ENCODE measurements at places on chromosomes 5 and 9.

DNA sequence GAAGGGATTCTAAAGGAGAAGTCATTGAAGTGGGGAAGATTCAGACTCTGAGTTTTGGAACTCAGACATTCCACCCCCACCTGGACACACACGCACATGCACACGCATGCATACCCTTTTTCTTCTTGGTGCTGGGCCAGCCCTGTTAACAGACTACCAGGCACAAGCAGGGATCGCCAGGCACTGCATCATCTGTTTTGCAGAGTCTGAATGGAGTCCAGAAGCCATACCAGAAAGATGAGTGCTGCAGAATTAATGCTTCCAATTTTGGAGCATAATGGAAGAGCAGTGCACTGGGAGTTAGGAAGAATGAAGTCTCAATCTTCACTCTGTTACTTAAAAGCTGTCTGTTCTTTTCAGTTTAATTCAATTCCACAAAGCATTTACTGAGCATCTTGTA, 95.5 kb downstream of the PDE8B start:
- DNase-seq: no peak

GRCh38 chr5:121890297-121890858, 38.7 kb downstream of the FTMT start:
- no peak for DNase-seq

DNA sequence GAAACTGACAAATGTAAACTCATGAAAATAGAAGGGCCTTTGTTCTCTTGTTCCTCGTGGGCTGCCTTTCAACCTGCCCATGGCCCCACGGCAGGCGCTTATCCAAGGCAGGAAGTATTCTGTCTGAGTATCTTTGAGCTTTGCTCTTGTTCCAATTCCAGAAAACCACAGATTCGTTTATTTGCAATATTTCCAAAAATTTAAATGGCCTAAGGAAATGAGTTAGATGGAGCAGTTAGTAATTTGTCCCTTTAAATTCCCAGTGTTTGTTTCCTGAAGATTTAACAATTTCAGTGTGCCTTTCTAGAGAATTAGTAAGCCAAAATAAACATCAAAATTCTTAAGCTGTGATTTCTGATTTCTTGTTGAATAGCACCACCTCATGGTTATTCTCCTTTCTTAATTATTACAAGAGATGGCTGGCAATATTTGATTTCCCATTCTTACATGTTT, 299.4 kb upstream of the RASA1 start:
- DNase-seq: peak; percentile 21

DNA sequence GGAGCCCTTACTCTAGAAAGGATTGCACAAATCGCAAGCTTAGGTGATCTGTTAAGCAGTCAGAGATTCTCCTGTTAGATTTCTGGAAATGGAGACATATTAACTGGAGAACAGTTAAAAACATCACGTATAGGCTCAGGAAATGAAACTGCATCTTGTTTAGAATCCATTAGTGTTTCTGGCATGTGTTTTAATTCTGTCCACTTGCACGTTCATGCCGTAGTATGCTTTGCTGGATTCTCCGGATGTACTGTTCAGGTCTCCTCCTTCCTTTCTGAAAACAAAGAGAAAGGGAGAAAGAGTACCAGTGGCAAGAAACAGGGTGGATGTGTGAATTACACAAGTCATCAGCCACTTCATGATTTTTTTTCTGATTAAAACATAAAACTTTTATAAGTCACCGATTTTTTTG, 2.5 kb upstream of the RGMB start:
- DNase-seq: no peak

DNA sequence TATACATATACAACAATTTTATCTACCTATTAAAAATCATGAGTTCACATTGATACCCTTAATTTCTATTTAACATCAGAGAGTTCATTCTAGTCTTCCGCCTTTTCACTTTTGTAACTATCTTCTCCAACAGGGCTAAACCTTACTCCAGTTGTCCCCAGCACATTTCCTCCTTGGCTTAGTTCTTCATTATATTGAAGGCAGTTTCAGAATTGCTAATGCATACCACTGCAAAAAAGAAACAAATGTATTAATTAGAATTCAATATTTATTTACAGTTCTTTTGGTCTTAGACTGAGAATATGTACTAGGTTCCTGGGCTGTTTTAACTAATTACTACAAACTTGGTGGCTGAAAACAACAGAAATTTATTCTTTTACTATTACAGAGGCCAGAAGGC, 132.5 kb downstream of the WDR70 start:
- DNase-seq: no peak

GRCh38 chr9:103990311-103990710, 103.8 kb upstream of the SMC2 start:
- DNase-seq: no peak

DNA sequence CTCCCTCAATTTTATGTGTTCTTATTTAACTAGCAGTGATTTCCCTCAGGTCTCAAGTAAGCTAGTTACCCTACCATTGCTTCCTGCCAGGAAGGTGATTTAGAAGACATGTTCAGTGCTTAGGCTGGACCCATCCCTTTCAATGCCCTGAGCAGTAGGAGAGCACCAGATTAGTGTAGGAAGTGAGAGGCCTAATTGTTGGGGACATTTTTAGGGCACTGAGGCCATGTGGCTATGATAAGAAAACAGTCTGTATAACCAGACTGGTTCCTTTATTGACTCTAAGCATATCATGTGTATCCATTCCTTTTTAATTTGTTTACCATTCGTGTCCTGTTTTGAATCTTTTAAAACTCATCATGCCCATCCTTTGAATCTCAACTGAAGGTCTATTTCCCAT, 312.3 kb upstream of the PRR16 start:
- no peak for DNase-seq

DNA sequence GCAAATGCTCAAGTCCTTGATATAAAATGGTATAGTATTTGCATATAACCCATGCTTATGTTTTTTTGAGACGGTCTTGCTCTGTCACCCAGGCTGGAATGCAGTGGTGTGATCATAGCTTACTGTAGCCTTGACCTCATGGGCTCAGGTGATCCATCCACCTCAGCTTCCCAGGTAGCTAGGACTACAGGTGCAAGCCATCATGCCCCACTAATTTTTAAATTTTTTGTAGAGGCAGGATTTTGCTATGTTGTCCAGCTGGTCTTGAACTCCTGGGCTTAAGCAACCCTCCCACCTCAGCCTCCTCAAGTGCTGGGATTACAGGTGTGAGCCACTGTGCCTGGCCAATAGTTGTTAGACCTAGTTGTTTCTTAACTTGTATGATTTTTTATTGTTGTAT, 17.3 kb downstream of the SLC36A3 start:
- no peak for DNase-seq

GRCh38 chr9:6414247-6414641, 1.2 kb downstream of the UHRF2 start:
- no peak for DNase-seq

GRCh38 chr5:42993516-42994245, 46.4 kb downstream of the ANXA2R start:
- no peak for DNase-seq

DNA sequence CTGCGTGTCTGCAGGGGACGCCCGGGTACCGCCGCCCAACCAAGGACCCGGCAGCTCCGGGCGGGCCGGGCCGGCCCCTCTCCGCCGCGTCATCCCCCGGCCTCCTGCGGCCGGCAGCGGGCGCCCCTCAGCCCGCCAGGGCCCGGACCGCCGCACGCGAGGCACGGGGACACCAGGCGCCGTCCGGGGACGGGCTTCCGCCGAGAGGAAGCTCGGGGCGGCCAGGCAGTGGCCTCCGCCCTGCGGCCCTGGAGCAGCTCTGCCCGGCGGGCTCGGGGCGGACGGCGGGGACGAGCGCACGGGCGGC, 373 bp downstream of the FBXW5 start:
- DNase-seq: no peak

DNA sequence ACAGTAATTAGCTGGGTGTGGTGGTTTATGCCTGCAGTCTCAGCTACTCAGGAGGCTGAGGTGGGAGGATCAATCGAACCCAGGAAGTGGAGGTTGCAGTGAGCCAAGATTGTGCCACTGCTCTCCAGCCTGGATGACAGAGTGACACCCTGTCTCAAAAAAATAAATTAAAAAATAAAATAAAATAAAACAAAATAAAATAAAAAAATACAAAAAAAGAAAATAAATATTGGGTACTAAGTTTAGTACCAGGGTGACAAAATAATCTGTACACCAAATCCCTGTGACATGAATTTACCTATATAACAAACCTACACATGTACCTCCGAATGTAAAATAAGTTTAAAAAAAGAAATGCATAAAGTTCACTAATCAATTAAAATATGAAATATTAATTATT, 666.0 kb upstream of the CDH18 start:
- no peak for DNase-seq

GRCh38 chr5:36575361-36575781, 31.0 kb upstream of the SLC1A3 start:
- DNase-seq: no peak

DNA sequence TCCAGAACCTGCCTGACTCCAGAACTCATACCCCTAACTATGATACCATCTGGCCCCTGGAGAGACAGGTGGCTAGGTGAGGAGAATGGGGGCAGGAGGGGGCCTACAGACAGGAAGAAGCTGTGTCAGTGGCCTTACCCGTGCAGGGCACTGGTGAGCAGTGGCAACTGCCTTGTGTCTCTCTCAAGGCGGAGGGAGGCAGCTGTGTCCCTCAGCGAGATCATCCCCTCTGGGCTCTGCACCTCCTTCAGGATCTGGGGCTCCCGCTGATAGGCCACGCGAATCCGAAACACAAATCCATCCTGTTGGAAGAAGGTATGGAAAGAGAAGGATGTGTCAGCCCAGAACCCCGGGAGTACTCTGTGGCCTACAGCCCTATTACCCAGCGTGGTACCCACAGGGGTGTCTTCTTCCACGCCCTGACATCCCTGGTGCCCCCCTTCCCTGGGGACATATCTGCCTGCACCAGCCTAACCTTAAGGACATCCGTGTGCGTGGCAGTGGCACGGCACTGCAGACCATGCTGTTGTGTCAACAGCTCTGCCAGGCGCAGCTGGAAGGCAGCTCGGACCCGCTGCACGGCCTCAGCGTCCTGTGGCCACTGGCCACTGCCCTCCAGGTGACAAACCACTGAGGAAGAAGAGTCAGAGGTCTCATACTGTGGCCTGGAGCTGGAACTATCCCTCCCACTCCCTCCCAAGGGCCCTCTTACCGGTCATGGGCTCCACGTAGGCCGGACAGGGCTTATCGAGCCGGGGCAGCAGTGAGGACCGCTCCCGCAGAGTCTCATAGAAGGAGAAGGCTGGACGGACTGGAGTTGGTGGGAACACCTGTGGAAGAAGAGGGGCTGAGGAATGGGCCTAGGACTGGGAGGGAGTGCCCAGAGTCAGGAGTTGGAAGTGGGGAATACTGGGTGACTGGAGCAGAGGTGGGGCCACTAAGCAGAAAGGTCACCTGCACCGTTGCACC, 7.8 kb downstream of the NOL6 start:
- no peak for DNase-seq

DNA sequence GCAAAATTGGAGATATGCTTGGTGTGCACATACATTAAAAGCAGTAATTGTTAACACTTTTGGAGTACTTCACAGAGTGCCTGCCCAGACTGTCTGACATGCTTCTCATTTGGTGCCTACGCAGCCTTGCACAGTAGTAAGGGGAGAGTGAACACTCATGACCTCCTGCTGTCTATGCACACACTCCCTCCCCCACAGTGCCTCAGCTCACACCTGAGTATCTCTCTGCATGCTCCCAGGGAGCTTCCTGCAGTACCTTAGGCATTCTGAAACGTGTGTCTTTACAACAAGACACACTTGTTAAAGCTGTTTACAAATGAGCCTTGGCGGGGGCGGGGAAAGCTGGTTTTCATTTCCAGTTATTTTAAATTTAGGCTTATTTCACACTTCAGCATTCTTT, 18.0 kb downstream of the MAP3K1 start:
- DNase-seq: no peak

DNA sequence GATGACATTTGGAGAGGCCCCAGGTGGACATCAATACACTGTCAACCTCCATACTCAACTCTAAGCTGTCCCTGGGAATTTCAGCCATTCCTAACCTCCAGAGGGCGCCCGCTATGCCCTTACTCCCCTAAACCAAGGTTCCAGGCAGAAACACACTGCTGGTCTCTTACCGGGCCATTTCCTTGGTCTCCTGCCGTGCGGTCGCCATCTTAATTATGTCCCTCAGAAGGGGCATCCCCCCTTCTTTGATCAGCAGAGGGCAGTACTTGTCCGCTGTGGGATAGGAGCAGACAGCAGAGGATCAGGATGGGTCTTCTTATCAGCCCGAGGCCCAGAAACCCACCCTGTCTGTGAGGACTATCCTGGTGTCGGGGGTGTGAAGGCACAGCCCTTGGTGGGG, 9.3 kb upstream of the ZDHHC12 start:
- DNase-seq: peak; percentile 56

DNA sequence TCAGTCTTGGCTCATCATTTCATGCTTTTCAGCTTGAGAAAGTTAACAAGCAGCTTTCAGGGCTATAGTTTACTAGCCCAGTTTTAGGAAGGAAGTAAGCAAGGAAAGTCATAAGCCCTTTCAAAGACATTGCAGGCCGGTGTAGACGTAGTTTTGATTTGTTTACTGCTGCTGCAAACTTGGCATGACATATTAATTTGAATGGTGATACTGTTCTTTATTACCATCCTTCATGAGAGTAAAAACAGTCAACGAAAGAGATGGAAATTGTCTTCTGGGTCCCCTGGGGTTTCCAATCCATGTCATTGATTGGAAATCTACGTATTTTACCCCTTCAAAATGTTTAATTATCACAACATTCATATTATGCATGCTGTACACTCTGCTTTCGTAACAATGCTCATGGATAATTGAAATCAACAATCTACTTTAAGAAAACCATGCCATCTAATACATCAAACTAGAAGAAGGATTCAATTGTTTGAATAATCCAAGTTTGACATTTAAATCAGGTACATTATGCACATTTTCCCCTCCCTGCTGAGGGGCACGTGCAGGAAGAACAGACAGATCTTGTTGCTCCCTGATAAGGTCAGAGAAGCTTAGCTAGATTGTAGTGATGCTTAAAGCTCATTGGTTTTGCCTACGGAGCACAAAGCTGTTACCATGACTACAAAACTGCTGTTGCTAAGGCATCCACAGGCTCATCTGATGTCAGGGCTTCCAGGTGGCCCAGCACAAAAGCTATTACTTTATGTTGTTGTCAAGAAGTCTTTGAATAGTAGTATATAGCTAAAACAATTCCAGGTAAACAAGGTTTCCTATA, 139.9 kb upstream of the PRLR start:
- DNase-seq: no peak

DNA sequence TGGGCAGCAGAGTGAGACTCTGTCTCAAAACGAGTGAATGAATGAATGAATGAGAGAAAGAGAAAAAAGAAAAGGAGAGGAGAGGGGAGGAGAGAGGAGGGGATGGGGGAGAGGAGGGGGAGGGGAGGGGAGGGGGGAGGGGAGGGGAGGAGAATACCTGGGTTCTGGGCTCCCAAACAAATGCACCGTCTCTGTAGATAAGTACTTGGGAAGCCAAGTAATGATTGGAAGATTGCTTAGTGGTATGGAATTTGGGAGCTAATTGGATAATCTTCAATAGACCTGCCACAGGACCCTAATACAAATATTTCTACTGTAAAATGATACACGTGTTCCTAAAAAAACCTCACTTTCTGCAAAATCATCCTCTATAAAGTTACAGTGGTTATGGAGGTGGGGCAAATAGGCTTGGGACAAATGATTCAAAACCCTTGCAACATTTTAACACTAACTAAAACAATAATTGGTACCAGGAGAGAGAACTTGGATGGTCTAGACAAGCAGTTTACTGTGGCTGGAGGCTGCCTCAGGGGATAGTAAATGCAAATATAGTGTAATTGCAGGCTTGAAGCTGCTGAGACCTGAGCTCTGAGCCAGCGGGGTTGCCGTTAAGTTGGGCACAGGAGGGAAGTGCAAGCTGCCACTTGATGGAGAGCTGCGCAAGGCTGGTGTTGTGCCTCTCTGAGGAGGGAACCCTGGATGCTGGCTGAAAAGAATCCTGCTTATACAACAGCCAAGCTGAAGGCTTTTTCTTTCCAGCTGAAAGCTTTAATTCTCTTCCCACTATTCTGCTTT, 3.5 kb downstream of the HEMGN start:
- no peak for DNase-seq
